H4 (cell line): ENCODE measurements at places on chromosomes 4 and X. TPM values are rescaled to one million over a fixed set of nuclear protein-coding genes. Genes with fewer than 3 reads are reported as not detected.

Gene IL21
- total RNA-seq = not detected in 2 replicates

Gene CA5B
- 4.5 and 6.0 TPM in 2 replicates for total RNA-seq

Gene RNF113A
- total RNA-seq = 27.4 and 27.5 TPM in 2 replicates

Gene F8A3
- 0.41 and 5.0 TPM in 2 replicates for total RNA-seq

Gene HSFX2
- not detected in 2 replicates for total RNA-seq

Gene USP17L11
- total RNA-seq = not detected in 2 replicates

Gene ATP8A1
- total RNA-seq = 1.3 and 2.4 TPM in 2 replicates

Gene SPANXN4
- not detected in 2 replicates for total RNA-seq

Gene IL15
- 12.0 and 16.0 TPM in 2 replicates for total RNA-seq

Gene PPP2R3B
- 12.6 and 34.7 TPM in 2 replicates for total RNA-seq
